Esophagus muscularis mucosa (tissue), 4 donors: ENCODE measurements at places on chromosomes 3 and 15.
A peak's percentile ranks its signal among the peaks of the same experiment; 100 is the strongest.

GRCh38 chr15:69508659-69509058, 56.0 kb downstream of the RPLP1 start:
- DNase-seq = no peak

GRCh38 chr15:36232491-36232890, 346.9 kb upstream of the CDIN1 start:
- no peak for DNase-seq

DNA sequence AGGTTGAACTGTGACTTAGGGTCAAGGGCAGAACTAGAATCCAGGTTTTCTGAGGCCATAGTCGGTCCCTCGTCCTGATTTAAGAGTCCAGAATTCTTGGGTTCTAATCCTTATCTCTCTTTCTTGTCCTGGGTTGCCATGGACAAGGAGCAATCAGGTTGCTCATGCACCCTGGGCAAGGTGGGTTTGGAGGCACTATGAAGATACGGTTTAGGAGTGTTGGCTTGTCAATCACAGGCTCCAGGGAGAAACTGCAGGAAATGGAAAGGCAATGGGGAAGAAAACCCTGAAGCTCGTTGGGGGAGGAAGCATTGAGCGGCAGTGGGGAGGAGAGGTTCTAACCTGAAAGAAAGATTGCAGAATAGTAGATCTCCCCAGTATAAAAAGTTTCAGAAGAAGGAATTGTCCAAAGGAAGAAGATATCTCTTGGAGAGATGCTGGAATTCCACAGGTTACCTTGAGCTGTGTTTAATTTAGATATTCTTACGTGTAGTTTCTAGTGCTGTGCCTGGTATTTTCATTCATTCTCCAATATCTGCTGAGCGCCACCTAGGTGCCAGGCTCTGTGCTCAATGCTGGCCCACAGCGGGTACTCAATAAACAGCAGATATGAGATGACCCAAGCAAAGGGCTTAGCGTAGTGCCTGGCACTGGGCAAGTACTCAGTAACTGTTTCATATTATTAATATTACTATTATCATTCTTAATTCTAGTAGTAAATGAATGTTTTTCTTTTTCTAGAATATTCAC, 2.0 kb downstream of the ACAN start:
- DNase-seq = no peak

DNA sequence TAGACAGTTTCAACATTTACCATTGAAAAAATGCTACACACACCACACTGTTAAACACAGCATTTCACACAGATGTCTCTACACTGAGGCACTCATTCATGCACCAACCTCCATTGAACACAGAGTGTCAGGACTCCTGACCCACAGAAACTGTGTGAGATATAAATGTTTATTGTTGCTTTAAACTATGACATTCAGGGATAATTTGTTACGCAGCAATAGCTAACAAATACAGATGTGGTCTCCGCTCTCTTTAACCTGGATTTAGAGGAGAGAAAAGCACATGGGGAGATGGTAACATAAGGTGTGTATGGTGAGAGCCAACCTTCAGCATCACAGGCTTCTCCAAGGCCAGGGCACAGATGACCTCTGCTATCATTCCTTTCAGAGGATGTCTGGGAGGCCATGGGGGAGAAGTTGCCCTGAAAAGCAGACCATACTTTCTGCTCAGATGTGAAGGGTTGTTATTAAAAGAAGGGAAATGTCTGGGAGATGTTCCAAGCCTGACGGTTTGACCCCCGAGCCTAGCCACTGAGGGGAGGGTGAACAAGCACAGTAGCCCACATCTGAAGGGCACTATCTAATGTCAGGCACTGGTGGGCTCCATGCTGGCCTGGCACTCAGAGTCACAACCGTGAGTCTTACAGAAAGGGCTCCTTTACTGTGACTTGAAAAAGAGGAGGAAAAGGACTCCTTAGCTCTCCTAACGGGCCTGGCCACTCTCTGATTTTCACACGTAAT, 284.5 kb upstream of the TLE3 start:
- DNase-seq = peak; percentile 60

GRCh38 chr3:142259359-142259758, 34.0 kb upstream of the GK5 start:
- no peak for DNase-seq

DNA sequence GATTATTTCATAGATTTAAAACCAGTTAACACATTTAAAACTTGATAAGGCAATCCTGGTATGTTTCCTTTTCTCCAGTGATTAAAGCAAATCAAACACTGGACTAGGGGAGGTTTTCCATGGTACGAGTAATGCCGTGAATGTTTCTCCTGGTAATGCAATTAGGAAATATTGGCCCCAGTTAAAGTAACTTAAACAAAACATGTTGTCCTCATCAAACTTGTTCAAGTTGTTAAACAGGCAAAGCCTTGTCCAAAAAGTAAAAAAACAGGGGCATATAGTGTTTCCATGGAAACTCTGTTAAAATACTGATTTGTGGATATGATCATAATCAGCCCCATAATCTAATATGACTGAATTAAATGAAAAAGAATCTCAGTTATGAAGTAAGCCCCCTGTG, 13.1 kb upstream of the LRTM1 start:
- no peak for DNase-seq

DNA sequence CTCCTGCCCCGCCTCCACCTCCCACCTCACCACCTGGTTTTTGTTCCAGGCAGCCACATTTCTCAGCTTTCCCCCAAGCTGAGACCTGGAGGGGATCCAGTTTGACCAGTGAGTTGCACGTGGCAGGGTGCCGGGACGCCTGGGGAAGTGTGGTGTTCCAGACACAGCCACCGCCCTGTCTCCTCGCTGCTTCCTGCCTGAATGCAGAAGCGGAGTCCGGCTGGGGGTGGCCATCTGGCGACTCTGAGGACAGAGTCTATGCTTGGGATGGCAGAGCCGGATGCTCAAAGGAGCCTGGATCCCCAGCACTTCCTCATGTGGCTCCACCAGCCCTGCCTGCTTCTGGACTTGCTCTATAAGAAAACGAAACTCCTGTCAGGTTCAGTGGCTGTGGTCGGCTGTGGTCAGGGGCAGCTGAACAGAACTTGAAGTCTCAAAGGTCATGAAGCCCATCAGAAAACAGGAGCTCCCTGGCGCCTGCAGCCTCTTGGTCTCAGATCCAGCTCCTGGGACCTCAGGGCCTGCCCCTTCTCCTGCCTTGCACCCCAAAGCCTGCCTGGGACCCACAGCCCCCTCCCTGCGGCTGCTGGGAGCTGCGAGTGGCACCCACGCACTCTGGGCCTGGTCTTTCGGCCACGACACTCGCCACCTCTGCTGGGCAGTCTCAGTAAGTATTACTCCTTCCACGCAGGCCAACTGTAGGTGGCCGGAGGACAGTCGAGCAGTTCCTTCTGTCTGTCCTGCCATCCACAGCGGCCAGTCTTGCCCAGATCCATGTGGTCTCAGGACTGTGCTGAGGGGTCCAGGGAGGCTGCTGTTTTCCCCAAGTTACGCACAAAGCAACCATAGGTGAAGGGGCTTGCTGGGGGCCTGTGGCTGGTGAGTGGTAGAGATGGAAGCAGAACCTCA, 112.8 kb upstream of the MEF2A start:
- DNase-seq = peak; percentile 97

- no peak for DNase-seq
Observed at GRCh38 chr15:51203797-51204196, 109.1 kb upstream of the TNFAIP8L3 start.

DNA sequence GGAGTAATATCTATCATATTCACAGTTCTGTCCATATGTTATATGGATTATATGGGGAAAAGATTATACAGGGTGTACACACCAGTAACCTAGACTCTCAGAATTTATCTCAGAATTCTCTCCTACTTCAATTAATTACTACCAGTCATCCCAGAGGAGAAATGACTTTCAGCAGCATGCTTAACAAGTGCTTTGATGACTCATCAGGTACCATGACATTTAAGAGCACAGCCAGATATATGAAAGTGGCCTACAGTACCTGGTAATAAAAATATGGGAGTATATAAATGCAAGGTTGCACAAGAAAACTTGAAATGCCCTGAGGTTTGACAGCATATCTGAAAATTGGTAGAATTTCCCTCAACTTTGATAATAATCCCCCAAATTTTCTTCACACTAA, 1273.0 kb downstream of the OTOL1 start:
- DNase-seq = no peak

- DNase-seq = no peak
Observed at GRCh38 chr3:127794972-127795371, 27.3 kb downstream of the MGLL start.

- DNase-seq = no peak
Observed at GRCh38 chr3:118766306-118766669, 268.4 kb downstream of the IGSF11 start.

DNA sequence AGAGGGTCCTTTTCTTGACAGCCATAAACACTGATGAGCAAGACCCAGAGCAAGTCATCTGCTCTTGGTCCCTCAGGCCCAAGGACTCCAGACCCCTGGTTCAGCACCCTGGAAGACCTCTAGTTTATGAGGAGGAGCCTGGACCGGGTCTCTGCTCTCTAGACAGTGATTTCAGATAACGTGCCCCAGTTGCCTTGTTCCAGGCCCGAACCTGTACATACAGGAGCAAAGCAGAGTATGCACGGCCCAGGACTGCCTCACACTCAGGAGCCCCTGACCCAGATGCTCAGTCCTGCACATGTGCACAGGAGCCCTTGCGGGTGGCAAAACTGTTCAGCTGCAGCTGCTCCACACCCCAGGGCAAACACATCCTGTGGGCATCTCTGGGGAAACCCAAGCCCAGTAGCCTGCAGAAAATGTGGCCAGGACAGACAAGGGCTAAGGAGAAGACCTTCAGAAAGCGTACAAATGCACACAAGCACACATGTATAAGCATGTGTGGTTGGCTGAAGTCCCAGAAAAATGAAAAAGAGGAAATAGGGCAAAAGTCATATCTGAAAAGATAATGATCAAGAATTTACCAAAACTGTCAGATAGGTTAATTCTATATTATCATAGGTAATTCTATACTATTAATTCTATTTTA, 59.9 kb upstream of the CORO2B start:
- DNase-seq = no peak

- DNase-seq = peak; percentile 84
Observed at GRCh38 chr3:66376568-66376967, 124.3 kb downstream of the LRIG1 start.

GRCh38 chr3:55270976-55271375, 216.1 kb downstream of the WNT5A start:
- no peak for DNase-seq

- no peak for DNase-seq
Observed at GRCh38 chr3:104032283-104032682, 1334.4 kb upstream of the ALCAM start.

DNA sequence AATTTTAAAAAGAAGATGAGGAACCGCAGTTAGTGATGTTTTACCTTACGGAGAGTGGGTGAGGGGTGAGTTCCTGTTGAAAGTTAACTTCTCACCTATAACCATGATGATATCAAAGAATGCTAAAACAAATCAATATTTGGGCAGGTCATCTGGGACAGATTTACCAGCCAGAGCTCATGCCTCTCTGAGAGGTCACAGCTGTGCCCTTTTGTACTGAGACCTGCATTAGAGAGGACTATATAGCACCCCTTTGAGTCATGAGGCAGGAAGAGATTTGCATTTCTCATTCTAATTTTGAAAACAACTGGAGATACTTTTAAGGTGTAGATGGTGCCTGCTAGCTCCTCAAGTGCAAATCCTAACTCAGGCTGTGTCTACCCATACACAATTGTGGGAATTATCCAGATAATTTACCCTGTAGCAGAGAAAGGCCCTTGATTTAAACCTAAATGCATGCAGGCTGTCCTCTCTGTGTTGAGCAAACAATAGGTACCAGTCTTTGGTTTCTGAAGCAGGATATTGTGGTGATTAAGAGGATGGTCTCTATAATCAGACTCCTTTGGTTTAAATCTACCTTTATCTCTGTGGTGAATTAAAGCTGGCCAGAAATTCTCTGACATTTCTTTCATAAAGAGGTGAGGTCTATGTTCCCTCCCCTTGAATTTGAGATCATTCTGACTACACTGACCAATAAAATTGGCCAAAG, 5.8 kb upstream of the TM4SF4 start:
- no peak for DNase-seq

DNA sequence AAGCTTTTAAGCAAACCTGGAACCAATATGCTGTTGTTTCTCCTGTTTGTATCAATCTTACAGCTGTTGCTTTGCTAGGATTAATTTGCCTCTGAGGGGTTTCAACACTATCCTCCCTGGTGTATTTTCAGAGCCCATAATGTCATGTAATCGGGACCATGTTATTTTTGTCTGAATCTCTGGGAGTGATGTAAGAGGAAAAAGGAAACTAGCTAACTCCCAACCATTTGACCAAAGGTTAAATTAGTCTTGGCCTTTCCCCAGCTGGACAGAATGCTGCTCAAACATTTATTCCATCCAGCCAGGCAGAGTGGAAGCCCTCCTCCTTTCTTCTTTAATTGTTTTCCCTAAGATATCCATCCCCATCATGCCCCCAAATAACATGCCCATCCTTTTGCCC, 142.2 kb downstream of the ALDH1A2 start:
- no peak for DNase-seq

DNA sequence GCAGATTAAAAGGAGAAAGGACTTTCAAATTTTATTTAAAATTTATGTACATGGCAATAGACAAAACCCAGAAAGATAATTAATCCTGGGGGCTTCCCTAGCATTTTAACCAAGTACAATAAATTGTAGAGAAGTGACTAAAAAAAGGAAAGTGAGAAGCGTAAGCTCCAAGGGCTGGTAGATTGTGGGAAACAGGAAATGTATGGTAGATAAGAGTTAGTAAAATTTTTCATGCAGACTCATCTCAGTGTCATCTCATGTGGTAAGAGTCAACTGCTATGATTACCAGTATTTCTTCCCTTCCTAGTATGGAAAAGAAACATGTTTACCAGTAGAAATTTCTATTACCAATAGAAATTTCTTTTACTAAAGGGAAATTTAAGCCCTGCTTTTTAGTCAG, 464.3 kb upstream of the AGTR1 start:
- no peak for DNase-seq

- no peak for DNase-seq
Observed at GRCh38 chr3:33513262-33513863, 73.2 kb upstream of the UBP1 start.

GRCh38 chr3:79310016-79310415, 457.8 kb downstream of the ROBO1 start:
- DNase-seq = no peak

- DNase-seq = no peak
Observed at GRCh38 chr3:42024591-42025351, 62.9 kb upstream of the ULK4 start.

DNA sequence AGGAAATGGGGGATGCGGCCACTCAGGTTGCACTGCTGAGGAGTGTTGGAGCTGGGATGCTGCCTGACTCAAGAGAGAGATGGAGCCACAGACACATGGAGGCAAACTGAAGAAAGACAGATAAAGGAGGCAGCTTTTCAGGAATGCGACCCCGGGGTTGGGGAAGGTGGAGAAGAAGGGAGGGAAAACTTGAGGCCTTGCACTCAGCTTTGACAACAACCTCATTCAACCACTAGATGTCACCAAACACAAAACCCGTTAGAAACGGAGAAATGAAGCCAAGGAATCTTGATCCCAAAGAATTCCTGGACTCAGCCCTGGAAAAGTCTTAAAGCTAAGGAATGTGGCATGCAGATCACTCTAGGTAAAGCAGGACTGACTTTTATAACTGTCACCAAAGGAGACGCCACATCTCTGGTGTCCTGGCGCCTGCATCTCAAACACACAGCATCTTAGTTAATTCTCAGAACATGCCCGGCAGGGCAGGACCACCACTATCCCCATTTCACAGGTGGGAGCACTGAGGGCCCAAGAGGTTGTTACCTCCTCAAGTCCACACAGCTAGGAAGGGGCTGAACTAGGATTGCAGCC, 59.6 kb upstream of the LMCD1 start:
- no peak for DNase-seq

- no peak for DNase-seq
Observed at GRCh38 chr15:74376226-74376625, 8.8 kb upstream of the CYP11A1 start.
